Activated gamma-delta T cell treated with Interleukin-2 at 50 U/mL for 16 hours (primary cell): ENCODE measurements at places on chromosomes 12 and 14.

- DNase-seq = no peak
Measured at GRCh38 chr12:19082365-19082911, 47.1 kb upstream of the PLEKHA5 start.

- DNase-seq = no peak
Measured at GRCh38 chr14:60812987-60813386, 78.4 kb downstream of the MNAT1 start.

GRCh38 chr14:68551045-68551683 lies 241.7 kb downstream of the ZFP36L1 start:
- no peak for DNase-seq

GRCh38 chr12:115752156-115752555 lies 525.3 kb downstream of the MED13L start:
- DNase-seq = no peak

GRCh38 chr12:122873540-122873939 lies 22.4 kb downstream of the VPS37B start:
- no peak for DNase-seq

DNA sequence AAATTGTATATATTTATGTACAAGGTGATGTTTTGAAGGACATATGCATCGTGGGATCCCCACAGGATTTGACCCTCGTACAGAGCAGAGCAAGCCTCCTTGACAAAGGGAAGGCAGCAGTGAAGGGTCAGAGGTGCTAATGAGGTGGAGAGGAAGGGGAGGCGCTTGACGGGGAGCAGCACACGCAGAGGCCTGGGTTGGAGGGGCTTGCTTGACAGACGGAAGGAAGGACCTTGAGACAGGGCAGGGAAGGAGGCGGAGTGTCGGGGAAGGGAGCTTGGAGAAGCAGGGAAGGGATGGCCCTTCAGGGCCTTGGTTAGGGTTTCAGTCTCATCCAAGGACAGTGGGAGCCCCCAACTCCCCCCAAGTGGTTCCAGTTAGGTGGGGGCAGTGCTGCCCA lies 52.6 kb downstream of the ZNF664 start:
- DNase-seq = no peak

- DNase-seq = no peak
Measured at GRCh38 chr12:79688376-79689060, 2.2 kb downstream of the PAWR start.

DNA sequence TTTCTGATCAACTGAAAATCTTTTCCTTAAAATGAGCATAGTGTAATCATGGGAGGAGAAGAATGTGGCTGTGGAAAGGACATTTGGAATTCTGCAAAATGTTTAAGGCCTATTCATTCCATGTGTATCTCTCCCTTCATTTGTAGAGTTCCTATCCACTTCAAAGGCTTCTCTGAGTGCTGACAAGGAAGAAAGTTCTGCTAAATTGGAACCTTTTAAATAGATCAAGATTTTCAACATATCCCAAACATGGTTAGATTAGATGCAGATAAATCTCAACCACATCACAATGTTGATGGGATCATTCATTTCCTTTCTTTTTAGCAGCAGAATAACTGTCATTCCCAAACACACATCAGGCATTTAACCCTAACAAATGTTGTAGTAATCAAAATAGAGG lies 28.4 kb upstream of the SIX1 start:
- DNase-seq = no peak

GRCh38 chr12:98873776-98874175 lies 228.7 kb downstream of the APAF1 start:
- DNase-seq = no peak

DNA sequence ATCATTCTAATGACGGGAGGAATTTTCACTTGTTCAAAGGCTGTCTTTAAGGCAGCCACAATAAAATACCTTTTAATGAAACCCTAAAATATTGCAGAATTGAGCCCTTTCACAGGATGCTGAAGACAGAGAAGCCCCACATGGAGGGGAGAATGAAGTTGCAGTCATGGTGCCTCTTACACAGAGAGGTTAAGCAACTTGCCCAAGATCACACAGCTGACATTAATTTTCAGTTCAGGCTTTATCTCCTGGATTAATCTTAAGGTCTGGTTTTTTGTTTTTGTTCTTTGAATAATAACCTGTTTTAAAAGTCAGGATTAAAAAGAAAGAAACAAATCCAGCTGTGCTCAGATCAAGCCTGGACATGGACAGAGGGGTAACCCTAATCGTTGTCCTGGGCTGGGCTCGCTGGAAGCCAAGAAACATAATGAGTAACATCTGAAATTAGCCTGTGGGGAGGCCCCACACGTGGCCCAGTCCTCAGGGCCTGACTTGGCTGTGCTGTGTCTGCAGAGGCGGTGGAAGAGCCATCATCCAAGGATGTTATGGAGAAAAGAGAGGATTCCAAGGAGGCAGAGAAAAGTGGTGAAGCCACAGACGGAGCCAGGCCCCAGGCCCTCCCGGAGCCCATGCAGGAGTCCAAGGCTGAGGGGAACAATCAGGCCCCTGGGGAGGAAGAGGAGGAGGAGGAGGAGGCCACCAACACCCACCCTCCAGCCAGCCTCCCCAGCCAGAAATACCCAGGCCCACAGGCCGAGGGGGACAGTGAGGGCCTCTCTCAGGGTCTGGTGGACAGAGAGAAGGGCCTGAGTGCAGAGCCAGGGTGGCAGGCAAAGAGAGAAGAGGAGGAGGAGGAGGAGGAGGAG lies 8.0 kb downstream of the CHGA start:
- DNase-seq = no peak

GRCh38 chr12:64669270-64669842 lies 59.1 kb downstream of the RASSF3 start:
- DNase-seq = peak; percentile 49

GRCh38 chr12:12606781-12607589 lies 4.7 kb upstream of the CREBL2 start:
- no peak for DNase-seq

GRCh38 chr14:74754899-74755298 lies 8.2 kb upstream of the YLPM1 start:
- DNase-seq = no peak

DNA sequence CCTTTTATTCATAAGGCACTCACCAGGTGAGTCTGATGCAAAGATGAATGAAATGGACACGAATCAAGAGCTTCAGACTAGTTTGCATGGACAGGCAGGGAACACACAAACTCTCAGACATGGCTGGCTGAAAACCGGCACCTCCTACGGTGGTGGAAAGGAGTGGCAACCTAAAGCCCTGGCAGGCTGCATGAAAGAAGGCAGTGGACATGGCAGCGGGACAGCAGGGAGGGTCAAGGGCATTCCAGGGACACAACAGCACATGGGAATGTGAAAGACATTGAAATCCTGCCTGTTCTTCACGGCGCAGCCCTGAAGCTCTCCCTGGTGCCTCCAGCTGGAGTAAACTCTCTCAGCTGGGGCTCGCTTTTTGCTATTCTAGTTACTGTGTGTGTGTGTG lies 16.6 kb upstream of the LRTM2 start:
- no peak for DNase-seq

GRCh38 chr14:73223049-73223448 lies 14.3 kb upstream of the PAPLN start:
- DNase-seq = no peak

GRCh38 chr14:36661506-36662257 lies at the start of gene PAX9:
TSS of gene PAX9 (plus strand) at chr14:36661860. CDS start at chr14:36662090, 230 bp downstream.
- no peak for DNase-seq

GRCh38 chr14:30999038-30999773 lies 26.2 kb upstream of the AP4S1 start:
- DNase-seq = no peak

GRCh38 chr14:58946431-58946830 lies 242.0 kb upstream of the DAAM1 start:
- no peak for DNase-seq

DNA sequence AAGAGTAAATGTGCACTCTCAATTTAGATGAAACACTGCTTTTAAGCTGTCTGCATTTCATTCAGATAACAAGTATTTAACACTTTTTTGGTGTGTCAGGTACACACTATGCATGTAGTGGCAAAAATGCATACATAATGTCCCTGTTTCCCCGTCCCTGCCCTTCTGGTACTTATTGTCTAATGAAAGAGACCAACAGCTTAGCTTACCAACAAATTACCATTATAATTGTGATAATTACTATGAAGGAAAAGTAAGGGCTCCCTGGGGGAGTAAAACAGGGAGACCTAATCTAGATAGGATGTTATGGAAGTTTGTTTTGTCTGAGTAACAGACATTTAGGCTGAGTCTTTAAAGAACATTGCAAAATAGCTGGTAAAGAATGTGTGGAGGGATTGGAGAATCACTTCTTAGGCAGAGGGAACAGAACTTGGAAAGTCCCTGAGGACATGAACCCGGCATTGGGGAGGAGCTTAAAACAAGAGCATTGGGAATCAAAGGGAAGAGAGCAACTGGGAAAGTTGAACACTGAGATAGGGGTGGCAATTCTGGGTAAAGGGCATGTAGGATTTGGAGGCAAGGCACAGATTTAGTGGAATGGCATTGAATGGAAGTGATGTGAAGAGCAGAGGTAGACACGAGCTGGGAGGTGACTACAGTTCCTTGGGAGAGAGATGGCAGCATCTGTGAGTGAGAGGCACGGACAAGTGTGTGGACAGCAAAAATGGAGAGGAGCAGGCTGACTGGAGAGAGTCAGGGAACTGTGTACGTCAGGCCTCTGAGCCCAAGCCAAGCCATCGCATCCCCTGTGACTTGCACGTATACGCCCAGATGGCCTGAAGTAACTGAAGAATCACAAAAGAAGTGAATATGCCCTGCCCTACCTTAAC lies 181.6 kb downstream of the GRIP1 start:
- no peak for DNase-seq

DNA sequence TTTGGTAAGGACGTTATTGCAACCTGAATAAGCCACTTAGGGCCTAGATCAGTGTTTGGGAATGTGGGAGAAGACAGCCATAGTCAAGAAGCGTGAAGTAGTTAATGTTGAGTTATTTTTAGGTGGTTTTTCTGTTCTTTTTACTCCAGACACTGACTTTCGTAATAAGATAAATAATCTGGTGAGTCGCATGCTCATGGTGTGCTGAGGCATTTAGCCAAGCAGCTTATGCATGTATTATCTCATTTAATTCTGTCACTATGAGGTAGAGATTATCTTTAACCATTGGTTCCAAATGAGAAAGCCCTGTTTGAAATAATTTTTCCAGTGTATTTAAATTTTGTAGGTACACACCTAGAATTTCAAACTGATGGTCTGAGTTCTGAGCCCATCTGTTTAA lies 67.3 kb downstream of the RCOR1 start:
- DNase-seq = no peak

GRCh38 chr12:127650626-127651025 lies 616.3 kb upstream of the TMEM132C start:
- no peak for DNase-seq

DNA sequence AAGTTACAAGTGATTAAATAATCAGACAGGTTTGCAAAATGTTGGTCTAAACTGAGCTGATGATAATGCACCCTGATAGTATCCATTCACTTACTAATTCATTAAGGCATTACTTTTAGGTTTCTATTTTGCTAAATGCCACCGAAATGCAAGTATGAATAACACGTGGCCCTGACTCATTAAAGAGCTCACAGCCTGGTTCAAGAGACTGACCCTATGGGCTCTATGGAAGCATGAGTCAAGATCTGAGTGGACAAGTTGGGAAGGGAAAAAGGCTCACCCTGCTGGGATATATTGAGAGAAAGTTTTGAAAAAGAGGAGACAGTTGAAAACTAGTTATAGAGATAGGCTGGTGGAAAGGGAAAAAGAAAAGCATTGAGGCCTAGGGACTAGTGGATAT lies 14.8 kb upstream of the LRRC9 start:
- no peak for DNase-seq

GRCh38 chr14:27730204-27730603 lies 1036.4 kb upstream of the FOXG1 start:
- DNase-seq = no peak

GRCh38 chr14:20686386-20687143 lies 2.0 kb upstream of the ANG start:
- DNase-seq = no peak

- no peak for DNase-seq
Measured at GRCh38 chr14:71119832-71120231, 212.6 kb downstream of the PCNX1 start.

DNA sequence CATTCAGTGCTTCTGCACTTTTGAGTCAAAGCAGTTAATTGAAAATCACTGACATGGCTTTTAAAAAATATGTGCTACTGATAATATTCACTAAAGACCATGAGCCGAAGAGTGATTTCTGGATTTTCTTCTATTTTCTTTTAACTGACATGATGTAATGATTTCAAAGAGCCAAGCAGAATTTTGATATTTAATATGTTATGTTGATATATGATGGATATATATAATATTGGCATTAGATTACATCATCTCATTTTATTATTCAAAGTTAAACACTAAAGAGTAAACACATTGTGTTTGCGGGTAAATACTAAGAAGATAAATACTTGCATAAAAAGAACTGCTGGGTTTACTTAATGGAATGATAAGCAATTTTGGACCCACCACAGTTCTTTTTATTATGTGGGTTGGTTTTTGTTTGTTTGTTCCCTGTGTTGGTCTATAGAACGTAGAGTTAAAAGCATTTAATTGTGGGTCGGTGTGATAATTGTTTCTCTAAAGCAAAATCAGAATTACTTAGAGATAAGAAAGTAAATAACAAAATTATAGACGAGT lies 692 bp downstream of the SPIC start:
- no peak for DNase-seq

DNA sequence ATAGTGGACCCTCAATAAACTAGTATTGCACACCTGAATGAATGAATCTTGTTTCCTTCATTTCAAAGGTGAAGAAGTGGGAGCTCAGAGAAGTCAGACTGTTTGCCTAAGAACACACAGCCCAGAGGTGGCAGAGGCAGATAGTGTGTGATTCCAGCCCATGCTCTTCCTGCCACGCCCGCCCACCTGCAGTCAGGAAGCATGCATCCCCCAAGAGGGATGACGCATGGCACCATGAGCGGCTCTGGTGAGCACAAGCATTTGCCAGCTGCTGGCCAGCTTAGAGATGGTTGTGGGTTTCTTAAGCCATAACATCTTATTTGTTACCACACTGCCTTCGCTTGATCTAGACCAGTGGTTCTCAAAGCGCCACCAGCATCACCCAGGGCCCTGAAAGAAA lies 133.8 kb downstream of the RIMBP2 start:
- DNase-seq = no peak

- DNase-seq = no peak
Measured at GRCh38 chr14:88251650-88252049, 71.4 kb downstream of the KCNK10 start.

- DNase-seq = no peak
Measured at GRCh38 chr12:2343681-2344080, 290.9 kb downstream of the CACNA1C start.

- no peak for DNase-seq
Measured at GRCh38 chr12:38162013-38162412, 154.6 kb upstream of the ALG10B start.

DNA sequence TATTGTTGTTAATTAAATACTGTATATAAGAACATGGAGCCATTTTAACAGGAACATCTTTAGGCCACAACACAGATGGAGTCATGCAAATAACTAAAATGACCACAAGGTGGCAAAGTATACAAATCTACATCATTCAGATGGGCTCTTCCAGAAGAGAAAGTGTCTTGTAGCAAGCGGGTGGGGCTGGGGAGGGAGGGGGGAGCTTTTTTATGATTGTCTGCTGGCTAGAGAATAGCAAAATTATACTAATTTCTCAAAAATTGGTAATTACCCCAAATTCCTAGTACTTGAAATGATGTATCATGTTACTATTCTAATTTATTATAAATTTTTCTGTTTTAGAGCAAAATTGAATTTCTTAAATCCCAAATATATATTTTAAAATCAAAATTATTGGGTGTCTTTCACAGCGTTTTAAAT lies 378.7 kb downstream of the PRKD1 start:
- no peak for DNase-seq

GRCh38 chr14:68466491-68466977 lies 326.3 kb downstream of the ZFP36L1 start:
- no peak for DNase-seq

GRCh38 chr12:43237238-43237879 lies 314.6 kb downstream of the ADAMTS20 start:
- DNase-seq = no peak
